AG09319 (cell line): ENCODE measurements at places on chromosomes 4 and X.

- no peak for DNase-seq
Measured at GRCh38 chr4:69876071-69876470, 16.1 kb upstream of the SULT1E1 start.

- DNase-seq, result no peak
Measured at GRCh38 chr4:121100093-121100775, 27.9 kb upstream of the NDNF start.

DNA sequence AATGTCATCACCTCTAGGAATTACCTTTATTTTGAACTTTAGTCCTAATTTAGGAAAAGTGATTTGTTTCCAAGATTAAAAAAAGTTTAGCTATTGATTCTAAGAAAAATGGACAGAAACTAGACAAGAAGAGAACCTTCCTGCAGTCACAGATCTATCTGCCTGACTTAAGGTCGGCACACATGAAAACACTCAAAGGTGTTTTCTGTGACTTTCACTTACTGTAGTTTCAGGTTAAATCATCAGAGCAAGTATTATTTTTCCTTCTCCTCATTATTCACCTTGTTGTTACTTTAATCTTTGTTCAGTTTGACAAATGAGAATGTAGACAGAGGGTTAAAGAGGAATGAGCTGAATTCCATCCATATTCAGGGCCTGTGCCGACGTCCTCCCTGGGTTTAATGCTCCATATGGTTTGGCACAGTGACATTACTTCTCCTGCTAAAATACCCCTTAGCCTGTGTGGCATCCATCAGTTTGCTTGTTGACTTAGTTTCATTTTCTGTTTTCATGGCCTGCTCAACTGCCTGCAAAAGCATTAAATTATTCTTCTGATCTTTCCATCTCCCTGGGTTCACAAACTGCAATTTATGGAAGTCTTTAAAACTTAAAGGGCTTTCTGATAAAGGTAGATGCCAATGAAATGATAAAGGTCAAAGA lies 352.7 kb downstream of the NKX6-1 start:
- DNase-seq, result no peak

DNA sequence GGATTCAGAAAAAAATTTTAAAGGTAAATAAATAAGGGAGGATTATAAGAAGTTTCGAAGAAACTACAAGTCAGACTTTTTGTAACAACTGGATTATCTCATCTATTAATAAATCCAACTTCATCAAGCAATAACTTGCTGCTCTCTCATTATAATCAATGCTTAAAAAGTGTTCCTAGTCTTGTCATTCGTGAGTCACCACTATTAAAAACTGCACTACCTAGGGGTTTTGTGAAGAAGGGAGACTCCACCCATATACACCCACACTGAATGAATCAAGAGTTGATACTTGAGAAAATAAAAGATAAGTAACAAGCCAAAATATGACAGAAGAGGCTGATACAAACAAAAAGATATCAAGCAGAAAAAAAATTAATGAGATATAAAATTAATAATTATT lies 360.5 kb downstream of the ZNF674 start:
- no peak for DNase-seq
